IPS DF 6.9 (cell line): ENCODE measurements at places on chromosomes 3 and 15.

- H3K4me3 ChIP-seq, result no peak overlapping the region
- no peaks in the 10 kb centered on the region for H3K36me3 ChIP-seq
- no peaks in the 10 kb centered on the region for H3K27me3 ChIP-seq
- no peak for DNase-seq
- H3K27ac ChIP-seq, result no peak overlapping the region
Measured at GRCh38 chr3:127263037-127263436, 24.8 kb downstream of the PRR20G start.

GRCh38 chr3:188553569-188553968, 399.6 kb downstream of the LPP start:
- H3K27ac ChIP-seq, result no peak overlapping the region
- no peaks in the 10 kb centered on the region for H3K27me3 ChIP-seq
- DNase-seq, result no peak
- H3K36me3 ChIP-seq, result no peaks in the 10 kb centered on the region

DNA sequence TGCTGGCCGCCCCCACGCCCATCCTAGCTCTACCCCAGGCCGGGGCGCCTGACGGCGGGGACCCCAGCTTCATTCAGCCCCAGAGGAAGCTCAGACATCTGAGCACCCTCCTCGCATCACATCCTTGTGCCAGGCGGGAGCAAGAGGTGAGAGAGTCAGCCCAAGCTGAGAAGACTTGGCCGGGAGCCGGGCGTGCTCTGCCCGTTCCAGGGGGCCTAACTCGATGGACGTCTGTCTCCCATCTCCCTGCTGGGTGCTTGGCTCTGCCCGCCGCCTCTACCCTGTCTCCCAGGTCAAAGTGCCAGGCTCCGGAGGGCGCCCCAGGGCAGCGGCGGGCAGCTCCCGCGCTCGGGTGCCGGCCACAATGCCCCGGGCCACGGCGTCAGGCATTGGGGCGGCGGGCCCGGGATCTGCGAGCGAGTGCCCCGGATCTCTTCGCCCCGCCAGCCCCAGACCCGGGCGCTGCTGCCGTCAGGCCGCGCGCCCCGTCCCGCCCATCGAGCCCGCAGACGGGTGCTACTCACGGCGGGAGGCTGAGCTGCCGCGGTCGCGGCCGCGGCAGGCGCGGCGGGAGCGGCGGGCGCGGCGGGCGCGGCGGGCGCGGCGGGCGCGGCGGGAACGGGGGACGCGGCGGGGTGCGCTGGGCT, 388 bp downstream of the DAPK2 start:
- H3K36me3 ChIP-seq, result no peaks in the 10 kb centered on the region
- H3K4me1 ChIP-seq, result peaks cover 3% of the 10 kb centered on the region
- peak overlapping the region; percentile 29; the same call in 1 of the 2 replicates for H3K4me3 ChIP-seq
- no peak overlapping the region for H3K27ac ChIP-seq
- H3K27me3 ChIP-seq, result peaks cover 4% of the 10 kb centered on the region; the same call in 1 of the 2 replicates

GRCh38 chr3:161270991-161271390, 49.9 kb downstream of the NMD3 start:
- no peaks in the 10 kb centered on the region for H3K27me3 ChIP-seq
- no peak for DNase-seq
- H3K27ac ChIP-seq, result no peak overlapping the region
- H3K4me1 ChIP-seq, result no peaks in the 10 kb centered on the region

DNA sequence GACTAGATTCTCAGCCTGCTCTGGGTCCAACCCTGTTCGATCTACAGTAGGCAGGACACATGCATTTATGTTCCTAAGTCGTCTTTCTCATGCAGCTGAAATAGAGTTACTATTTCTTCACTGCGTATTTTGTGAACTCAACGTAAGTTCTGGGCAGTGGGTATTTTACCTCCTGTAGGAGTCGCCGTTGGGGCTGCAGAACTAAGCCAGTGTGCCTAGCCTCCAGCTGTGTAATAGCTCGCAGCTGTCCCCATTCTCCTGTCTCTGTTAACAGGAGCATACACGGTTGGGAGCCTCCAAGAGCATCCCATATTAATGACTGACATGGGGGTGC, 58.4 kb upstream of the HRH1 start:
- H3K4me1 ChIP-seq, result no peaks in the 10 kb centered on the region
- no peak overlapping the region for H3K4me3 ChIP-seq
- no peaks in the 10 kb centered on the region for H3K27me3 ChIP-seq
- DNase-seq, result no peak
- H3K36me3 ChIP-seq, result no peaks in the 10 kb centered on the region; the same call in 1 of the 2 replicates

GRCh38 chr3:13715167-13715954, 164.5 kb downstream of the WNT7A start:
- H3K4me3 ChIP-seq, result no peak overlapping the region
- no peak for DNase-seq
- H3K27me3 ChIP-seq, result no peaks in the 10 kb centered on the region
- H3K4me1 ChIP-seq, result no peaks in the 10 kb centered on the region
- no peak overlapping the region for H3K27ac ChIP-seq

GRCh38 chr3:174685796-174686195, 173.3 kb upstream of the NAALADL2 start:
- no peak overlapping the region for H3K4me3 ChIP-seq
- no peak for DNase-seq
- H3K4me1 ChIP-seq, result no peaks in the 10 kb centered on the region
- H3K27ac ChIP-seq, result no peak overlapping the region
- no peaks in the 10 kb centered on the region for H3K27me3 ChIP-seq

DNA sequence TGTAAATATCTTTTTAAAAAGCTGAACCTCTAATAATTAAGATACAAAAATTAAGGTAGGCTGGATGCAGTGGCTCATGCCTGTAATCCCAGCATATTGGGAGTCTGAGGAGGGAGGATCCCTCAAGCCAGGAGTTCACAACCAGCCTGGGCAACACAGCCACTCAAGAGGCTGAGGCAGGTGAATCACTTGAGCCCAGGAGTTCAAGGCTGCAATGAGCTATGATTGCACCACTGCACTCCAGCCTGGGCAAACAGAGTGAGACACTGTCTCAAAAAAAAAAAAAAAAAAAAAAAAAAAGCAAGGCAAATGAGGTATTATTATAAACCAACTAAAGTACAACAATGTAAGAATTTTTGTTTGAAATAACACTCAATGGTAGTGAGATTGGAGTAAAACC, 47.6 kb downstream of the EFHB start:
- no peaks in the 10 kb centered on the region for H3K27me3 ChIP-seq
- no peak overlapping the region for H3K4me3 ChIP-seq
- no peak overlapping the region for H3K27ac ChIP-seq
- H3K36me3 ChIP-seq, result no peaks in the 10 kb centered on the region
- DNase-seq, result no peak

GRCh38 chr15:64905941-64906340, 5.8 kb upstream of the ANKDD1A start:
- no peak overlapping the region for H3K27ac ChIP-seq
- no peaks in the 10 kb centered on the region for H3K36me3 ChIP-seq
- no peak for DNase-seq
- H3K4me3 ChIP-seq, result no peak overlapping the region
- H3K27me3 ChIP-seq, result no peaks in the 10 kb centered on the region

DNA sequence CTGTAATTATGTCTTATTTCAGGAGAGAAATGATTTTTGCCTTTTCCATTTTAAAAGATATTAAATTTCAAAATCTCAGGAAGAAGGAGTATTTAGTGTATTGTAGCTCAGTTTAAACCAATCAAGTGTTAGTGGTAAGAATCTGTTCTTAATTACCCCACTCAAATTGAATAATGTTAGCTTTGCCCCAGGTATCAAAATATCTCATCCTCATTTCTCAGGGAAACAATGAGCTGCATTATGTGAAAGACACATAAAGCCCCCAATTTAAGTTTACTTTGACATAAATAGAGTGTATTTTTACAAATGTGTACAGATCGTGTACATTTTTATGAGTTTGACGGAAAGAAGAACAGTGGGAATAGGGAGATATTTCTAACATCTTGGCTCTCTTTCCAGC, 317.4 kb upstream of the RARB start:
- no peak for DNase-seq
- H3K36me3 ChIP-seq, result no peaks in the 10 kb centered on the region
- H3K27ac ChIP-seq, result no peak overlapping the region

GRCh38 chr15:56832125-56832524, 86.3 kb upstream of the TCF12 start:
- H3K4me3 ChIP-seq, result no peak overlapping the region
- H3K27ac ChIP-seq, result no peak overlapping the region
- no peak for DNase-seq
- H3K36me3 ChIP-seq, result no peaks in the 10 kb centered on the region
- no peaks in the 10 kb centered on the region for H3K27me3 ChIP-seq

GRCh38 chr3:72432246-72432645, 416.0 kb downstream of the SHQ1 start:
- no peak for DNase-seq
- H3K4me3 ChIP-seq, result no peak overlapping the region
- no peaks in the 10 kb centered on the region for H3K4me1 ChIP-seq
- no peak overlapping the region for H3K27ac ChIP-seq

DNA sequence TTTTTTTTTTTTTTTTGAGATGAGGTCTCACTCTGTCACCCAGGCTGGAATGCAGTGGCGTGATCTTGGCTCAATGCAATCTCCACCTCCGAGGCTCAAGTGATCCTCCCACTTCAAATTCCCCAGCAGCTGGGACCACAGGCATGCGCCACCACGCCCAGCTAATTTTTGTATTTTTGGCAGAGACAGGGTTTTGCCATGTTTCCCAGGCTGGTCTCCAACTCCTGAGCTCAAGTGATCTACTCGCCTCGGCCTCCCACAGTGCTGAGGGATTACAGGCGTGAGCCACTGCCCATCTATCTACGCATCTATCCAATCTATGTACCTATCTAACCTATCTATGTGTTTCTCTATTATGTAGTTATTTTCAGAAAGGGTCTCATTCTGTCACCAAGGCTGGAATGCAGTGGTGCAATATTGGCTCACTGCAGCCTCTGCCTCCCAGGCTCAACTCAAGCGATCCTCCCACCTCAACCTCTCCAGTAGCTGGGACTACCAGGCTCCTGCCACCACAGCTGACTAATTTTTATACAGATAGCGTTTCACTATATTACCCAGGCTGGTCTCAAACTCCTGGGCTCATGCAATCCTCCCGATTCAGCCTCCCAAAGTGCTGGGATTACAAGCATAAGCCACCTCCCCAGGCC, 20.2 kb upstream of the GPX1 start:
- no peaks in the 10 kb centered on the region for H3K36me3 ChIP-seq
- no peak overlapping the region for H3K4me3 ChIP-seq
- no peak for DNase-seq

GRCh38 chr15:65208647-65209046, 2.6 kb downstream of the CILP start:
- H3K36me3 ChIP-seq, result no peaks in the 10 kb centered on the region
- H3K4me1 ChIP-seq, result peaks cover 4% of the 10 kb centered on the region; the same call in 1 of the 2 replicates
- DNase-seq, result no peak
- H3K4me3 ChIP-seq, result no peak overlapping the region
- no peaks in the 10 kb centered on the region for H3K27me3 ChIP-seq

GRCh38 chr3:190767851-190768250, 94.6 kb downstream of the GMNC start:
- H3K4me1 ChIP-seq, result no peaks in the 10 kb centered on the region
- H3K4me3 ChIP-seq, result no peak overlapping the region
- no peak overlapping the region for H3K27ac ChIP-seq
- no peaks in the 10 kb centered on the region for H3K36me3 ChIP-seq
- no peak for DNase-seq

DNA sequence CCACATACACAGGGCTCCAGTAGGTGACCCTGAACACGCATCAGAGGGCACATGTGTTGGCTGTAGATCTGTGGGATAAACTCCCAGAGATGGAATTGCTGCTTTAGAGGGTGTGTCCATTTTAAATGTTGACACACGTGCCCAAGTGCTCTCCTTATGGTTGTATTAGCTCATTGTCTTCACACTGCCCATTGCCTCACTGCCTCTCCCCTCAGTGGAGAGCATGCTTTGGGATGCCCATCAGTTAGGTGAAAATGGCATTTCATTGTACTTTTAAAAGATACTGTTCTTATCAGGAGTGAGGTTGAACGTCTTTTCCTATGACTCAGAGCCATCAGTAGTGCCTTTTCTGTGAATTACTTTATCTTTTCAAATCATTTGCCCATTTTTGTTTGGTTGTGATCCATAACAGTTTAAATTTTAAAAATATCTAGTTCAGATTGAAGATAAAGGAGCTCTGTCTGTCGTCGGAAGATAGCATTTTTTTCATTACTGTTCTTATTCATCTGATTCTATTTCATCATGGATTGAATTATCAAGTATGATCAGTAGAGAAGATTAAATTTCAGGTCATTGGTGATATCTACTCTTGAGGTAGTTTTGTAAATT, 120.7 kb downstream of the CHDH start:
- H3K36me3 ChIP-seq, result no peaks in the 10 kb centered on the region
- H3K4me3 ChIP-seq, result no peak overlapping the region
- no peaks in the 10 kb centered on the region for H3K27me3 ChIP-seq
- no peak for DNase-seq

DNA sequence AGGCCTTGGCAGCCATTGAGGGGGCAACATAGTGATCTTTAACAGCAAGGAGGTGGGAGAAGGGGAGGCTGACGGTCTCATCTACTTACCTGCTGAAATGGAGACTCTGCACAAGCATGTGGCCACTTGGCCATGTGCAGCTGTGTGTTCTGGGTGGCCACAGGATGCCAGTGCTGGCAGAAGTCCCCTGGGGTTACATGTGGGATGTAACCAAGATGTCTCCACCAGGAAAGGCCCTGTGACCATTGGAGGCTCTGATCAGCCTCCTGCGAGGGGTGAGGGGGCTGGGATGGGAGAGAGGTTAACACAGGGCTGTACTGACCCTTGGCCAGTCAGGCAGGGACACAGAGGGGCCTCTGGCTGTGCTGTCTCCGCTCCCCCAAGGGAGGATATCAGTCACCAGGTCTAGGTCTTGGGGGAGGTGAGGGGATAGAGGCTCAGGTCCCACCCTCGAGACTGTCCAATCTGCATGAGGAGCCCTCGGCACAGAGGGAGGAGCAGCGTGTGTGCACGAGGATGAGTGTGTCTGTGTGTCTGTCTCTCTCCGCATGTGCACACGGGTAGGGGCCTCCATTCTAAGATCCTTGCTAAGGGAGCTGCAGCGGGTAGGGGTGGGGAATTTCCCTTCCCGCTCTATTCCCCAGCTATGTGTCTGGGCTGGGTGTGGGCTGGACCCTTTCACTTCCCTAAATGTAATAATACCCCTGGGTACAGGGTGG, 19.5 kb downstream of the PRKCD start:
- peaks cover 6% of the 10 kb centered on the region; the same call in 1 of the 2 replicates for H3K36me3 ChIP-seq
- no peaks in the 10 kb centered on the region for H3K27me3 ChIP-seq
- H3K27ac ChIP-seq, result no peak overlapping the region
- DNase-seq, result no peak
- H3K4me3 ChIP-seq, result no peak overlapping the region
